Stimulated activated CD8-positive, alpha-beta memory T cell treated with anti-CD3 and anti-CD28 coated beads, Interleukin-2, amount 100 ng/mL, for 1 hour (primary cell): ENCODE measurements at places on chromosomes 5 and 9.

DNA sequence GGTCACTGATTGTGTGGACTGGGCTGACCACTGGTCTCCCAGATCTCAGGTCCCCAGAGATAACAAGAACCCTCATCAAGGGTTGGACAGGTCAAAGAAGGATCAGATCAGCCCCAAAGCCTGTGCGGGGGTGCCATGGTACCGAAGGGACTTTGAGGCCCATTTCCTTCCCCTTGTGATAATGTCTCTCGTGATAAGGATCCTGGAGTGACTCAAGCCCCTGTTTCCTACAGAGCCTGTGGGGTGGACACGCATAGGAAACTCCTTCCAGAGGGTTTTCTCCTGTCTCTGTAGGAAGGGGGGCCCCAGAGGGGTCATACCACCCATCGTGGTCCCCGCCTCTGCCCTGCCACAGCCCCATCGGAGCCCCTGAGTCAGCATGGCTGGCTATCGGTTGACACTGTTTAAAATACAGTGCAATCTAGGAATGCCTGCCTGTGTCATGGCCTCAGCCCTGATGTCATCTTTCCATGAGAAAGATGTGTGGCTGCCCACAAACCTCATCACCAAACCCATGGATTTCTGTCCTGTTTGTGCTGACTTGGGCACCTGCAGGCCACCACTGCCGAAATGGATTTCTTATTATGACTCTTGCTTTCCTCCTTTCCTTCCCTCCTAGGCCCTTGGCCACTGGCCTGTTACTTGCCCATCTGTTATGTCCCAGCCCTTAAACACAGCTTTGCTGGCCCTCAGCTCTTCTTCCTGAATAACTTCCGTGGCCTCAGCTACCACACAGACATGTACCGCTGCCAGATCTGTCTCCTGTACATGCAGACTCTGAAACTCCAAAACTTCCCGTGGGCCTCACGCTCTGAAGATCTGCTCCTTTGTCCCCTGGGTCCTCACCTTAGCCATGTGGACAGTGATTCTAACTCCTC, 2.9 kb upstream of the CSF2 start:
- no peak for DNase-seq

DNA sequence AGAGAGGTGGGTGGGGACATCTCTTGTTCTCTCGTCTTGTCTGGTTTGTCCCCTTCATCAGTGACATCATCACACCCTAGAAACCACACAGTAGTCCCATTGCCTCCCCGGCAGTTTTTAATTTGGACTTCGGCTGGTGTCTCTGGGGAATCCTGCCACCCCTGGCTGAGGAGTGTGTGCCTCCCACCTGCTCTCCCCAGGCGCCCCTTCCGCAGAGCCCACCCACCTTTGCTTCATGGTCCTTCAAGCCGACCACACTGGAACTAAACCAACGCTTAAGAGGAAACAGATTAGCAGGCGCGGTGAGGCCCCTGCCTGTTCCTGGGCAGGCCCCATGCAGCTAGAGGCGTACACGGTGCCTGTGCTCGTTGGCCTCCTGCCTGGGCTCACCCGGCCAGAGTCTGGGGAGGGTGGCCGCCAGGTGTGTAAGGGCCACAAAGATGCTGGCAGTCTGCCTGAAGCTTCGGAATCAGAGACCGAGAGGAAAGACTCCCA, 107.6 kb upstream of the SPRY4 start:
- DNase-seq = peak; percentile 4

GRCh38 chr9:1982074-1982473, 33.1 kb upstream of the SMARCA2 start:
- no peak for DNase-seq

- no peak for DNase-seq
These were observed 57.2 kb upstream of the GHR start for GRCh38 chr5:42366051-42366450.

- DNase-seq = no peak
These were observed 74.5 kb upstream of the PANK3 start for GRCh38 chr5:168653626-168654025.

DNA sequence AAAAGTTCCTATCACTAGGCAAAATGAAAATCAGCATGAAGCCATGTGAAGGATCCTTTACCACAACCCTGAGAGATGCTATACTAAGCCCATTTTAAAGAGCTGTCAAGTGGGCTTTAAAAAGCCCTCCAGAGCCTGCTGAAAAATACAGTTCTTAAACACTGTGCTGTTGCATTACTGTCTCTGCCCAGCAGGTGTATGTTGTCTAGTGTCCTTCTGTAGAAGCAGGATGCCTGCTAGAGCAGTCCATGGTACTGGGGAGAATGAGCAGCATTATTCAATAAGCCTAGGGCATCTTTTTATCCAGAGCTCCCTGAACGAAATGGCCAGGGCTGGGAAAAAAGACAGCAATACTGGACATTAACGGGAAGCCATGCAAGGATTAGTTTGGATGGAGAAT, 126.2 kb upstream of the PLCXD3 start:
- DNase-seq = no peak

DNA sequence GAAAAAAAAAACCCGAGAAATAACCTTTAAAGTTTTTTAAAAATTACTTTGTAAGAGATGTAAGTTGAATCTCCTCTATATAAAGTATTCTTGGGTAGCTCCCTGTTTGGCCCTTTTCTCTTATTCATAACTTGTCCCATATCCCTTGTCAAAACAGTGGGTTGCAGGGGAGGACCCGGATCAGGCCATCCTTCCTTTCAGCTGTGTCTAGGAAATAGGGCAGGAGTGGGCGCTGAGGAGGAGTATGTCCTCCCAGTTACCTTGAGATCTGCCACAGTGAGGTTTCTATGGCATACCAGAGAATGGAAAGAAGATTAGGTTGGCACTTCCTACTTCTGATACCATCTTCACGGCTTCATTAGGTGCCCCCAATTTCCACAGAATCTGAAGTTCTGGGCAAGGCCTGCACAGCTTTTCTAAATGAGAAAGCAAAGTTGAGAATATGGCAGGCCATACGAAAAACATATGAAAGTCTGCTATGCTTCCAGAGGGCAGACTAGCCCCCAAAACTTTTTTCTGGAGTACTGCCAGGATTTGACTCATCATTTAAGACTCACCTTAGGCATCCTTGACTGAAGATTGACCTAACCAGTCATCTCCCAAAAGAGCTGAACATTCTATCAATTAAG, 20.3 kb downstream of the MEF2C start:
- DNase-seq = no peak

GRCh38 chr9:134625361-134626068, 16.1 kb upstream of the COL5A1 start:
- DNase-seq = no peak

GRCh38 chr5:131387255-131387654, 123.4 kb downstream of the CDC42SE2 start:
- no peak for DNase-seq

DNA sequence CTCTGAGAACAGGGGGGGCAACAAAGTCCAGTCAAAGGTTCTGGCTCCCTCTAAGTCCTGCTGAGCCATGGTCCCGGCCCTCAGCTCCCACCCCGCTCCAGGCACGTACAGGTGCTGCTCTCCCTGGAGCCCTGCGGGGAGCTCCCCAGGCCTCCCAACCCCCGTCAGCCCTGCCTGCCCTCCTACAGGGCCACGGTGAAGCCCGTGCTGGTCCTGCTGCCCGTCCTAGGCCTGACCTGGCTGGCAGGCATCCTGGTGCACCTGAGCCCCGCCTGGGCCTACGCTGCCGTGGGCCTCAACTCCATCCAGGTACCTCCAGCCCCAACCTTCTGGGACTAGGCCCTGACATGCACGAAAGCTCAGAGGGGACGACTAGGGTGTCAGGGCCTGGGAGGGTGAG, 20.1 kb downstream of the ADGRD2 start:
- no peak for DNase-seq

- no peak for DNase-seq
These were observed 140.5 kb upstream of the RUSC2 start for GRCh38 chr9:35349287-35349990.

GRCh38 chr5:75320371-75320770, 16.6 kb upstream of the HMGCR start:
- no peak for DNase-seq

GRCh38 chr9:30172206-30172605, 2212.2 kb upstream of the ACO1 start:
- DNase-seq = no peak

GRCh38 chr9:114829574-114830440, 24.0 kb upstream of the TNFSF15 start:
- no peak for DNase-seq

DNA sequence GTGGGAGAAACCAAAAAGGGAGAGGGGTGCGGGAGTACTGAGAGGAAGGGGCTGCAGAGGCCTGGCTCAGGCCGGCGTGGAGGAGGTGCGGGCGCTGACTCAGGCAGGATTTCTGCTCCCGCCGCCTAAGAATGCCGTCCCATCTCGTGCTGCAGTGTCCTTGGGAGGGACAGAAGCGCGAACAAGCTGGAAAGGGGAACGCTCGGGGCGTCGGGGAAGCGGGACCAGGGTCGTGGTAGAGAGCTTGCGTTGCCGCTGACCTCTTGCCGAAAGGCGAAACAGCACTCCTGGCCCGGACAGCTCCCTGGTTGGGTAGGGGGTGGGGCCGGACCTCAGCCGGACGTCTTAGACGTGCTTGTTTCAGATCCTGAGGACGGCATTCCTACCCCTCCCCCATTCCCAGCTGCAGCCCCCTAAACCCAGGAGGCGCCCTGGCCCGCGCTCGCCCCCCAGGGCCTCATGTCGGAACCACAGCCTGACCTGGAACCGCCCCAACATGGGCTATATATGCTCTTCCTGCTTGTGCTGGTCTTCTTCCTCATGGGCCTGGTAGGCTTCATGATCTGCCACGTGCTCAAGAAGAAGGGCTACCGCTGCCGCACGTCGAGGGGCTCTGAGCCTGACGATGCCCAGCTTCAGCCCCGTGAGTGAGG, 1.1 kb downstream of the RELL2 start:
- no peak for DNase-seq

DNA sequence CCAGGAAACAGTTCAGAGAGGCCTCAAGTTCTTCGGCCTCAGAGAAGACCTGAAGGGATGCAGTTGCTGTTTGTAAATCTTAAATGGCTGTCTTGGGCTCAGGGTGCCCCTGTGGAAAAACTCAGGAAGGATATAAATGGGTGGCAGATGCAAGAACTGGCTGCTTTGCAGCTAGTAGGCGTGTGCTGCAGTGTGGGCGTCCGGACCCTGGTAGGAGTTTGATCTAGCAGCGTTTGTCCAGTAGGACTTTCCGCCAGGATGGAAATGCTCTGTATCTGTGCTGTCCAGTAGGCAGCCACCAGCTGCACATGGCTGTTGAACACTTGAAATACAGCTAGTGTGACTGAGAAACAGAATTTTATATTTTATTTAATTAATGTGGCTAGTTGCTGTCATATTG, 7.7 kb downstream of the CDX1 start:
- no peak for DNase-seq

DNA sequence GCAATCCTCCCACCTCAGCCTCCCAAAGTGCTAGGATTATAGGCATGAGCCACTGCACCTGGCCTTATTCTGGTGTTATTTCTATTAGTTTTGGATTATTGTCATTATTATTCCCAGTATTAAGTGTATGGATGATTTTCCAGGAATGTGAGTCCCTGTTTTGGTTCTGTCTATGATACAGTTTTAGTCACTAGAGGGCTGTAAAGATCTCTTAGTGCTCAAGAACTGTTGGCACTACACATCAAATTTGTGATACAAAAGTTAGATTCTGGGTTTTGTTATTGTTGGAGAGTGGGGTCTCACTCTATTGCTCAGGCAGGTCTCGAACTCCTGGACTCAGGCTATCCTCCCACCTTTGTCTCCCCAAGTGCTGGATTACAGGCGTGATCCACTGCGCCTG, 12.1 kb downstream of the CCL28 start:
- no peak for DNase-seq

DNA sequence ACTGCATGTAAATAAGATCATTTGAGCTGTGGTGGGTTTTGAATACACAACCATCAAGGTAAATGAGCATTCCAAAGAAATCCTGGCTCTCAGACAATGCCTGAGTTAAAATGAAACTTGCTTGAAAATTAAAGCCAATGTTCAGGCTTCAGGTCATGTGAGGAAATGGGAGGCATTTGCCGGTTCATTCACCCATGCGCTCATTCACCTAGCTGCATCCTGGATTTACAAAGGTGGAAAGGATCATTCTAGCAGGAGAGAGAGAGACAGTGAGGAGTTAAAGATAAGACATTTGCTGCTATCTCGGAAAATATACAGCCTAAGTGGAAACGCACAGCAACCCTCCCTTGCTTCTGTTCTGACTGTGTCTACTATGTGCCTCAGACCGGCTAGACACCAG, 143.8 kb upstream of the KLF4 start:
- no peak for DNase-seq

- no peak for DNase-seq
These were observed 3.4 kb downstream of the MYMK start for GRCh38 chr9:133521122-133522072.

DNA sequence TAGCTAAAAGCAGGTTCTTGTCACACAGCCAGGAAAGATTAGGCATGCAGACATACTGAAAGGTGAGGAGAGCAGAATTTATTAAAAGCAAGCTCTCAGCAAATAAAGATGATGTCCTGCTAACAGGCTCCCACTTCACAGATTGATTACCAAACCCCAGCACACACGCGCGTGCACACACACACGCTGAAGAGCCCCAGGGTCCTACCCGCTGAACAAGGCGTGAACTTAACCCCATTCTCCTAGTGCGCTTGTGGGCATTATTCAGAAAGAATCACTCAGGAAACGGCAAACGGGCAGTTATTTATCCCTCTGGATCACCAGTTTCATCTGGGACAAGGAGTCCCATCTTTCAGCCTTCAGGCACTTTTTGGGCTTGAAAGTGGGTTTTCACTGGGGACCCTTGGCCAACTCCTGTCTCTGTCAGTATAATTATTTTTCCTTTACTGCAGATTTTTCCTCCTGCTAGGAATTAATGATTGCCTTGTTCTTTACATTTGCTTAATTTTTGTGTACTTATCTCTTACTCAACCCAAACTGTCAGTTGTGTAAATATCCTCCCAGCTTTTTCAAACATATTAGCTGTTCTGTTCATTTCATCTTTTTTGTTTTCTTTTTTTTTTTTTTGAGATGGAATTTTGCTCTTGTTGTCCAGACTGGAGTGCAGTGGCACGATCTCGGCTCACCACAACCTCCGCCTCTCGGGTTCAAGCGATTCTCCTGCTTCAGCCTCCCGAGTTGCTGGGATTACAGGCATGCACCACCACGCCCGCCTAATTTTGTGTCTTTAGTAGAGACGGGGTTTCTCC, 92.6 kb downstream of the RIC1 start:
- DNase-seq = no peak

GRCh38 chr5:176818391-176819098, 8.2 kb downstream of the UNC5A start:
- no peak for DNase-seq

- no peak for DNase-seq
These were observed 55.6 kb downstream of the CMYA5 start for GRCh38 chr5:79745255-79745654.

- DNase-seq = no peak
These were observed 20.3 kb downstream of the FAM81B start for GRCh38 chr5:95411474-95411873.

DNA sequence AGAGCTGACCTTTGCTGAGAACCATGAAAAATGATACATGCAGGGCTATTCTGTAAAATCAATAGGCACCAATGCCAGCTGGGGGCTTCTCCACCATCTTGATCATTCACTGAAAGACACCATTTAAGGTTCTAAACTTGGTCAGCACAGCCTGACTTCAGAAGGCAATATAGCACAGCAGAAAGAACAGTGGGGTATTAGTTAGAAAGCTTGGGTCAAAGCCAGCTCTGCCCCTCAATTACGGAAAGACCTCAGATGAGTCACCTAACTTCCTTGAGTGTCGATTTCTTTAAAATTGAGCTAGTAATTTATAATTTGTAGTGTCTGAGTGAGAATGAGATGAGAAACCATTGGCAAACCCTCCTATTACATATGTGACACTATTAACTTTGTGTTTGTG, 3.4 kb downstream of the TNC start:
- no peak for DNase-seq

GRCh38 chr9:131835151-131835910, 95.5 kb upstream of the RAPGEF1 start:
- DNase-seq = no peak
